ENCODE measurements at places on chromosomes 16 and 17. TPM values are rescaled to one million over a fixed set of nuclear protein-coding genes. Genes with fewer than 3 reads are reported as not detected.

DNA sequence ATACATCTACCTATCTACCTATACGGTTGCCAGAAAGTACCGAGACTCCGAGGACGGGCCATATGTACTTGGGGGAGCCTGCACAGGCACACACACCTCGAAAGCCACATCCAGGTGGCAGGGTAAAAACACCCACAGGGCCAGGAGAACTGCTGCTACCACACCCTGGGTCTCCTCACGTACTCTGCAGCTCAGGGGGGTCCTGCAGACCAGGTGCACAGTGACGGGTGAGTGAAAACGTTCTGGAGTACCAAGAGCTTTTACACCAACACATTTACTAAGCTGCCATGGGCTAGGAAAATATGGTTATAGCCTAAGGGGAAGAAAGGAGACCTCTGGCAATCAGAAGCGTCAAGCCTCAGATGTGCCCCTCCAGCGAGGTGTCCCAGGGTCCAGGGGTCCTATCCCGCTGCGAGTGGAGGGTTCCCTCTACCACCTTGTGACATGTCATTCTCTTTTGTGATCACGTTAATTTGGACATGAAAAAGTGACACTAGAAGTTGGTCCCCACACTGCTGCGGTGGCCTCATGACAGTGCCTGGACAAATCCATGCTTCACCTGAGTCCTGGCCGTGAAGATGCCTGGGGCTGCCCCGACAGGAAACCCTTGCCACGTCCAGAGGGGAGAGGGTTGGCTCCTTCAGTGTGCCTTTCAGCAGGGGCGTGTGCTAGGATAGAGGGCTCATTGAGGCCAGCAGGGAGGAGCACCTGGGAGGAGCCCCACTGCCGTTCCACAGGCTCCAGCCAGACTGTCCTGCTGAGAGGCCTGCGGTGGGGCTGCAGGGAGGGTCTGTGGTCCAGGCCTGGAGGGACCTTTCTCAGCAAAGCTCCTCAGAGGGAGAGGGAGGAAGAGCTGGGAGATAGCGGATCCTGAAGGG is 1.8 kb downstream of the CANT1 start:
- H3K4me1 ChIP-seq, result peaks cover 52% of the 10 kb centered on the region
- no peaks in the 10 kb centered on the region for H3K27me3 ChIP-seq
- H3K4me3 ChIP-seq, result peak overlapping the region; percentile 86

- H3K4me3 ChIP-seq, result no peak overlapping the region
- H3K4me1 ChIP-seq, result peaks cover 16% of the 10 kb centered on the region
- H3K36me3 ChIP-seq, result no peaks in the 10 kb centered on the region
- H3K27ac ChIP-seq, result no peak overlapping the region
These were observed 81.5 kb downstream of the SLC6A2 start for GRCh38 chr16:55737318-55737717.

DNA sequence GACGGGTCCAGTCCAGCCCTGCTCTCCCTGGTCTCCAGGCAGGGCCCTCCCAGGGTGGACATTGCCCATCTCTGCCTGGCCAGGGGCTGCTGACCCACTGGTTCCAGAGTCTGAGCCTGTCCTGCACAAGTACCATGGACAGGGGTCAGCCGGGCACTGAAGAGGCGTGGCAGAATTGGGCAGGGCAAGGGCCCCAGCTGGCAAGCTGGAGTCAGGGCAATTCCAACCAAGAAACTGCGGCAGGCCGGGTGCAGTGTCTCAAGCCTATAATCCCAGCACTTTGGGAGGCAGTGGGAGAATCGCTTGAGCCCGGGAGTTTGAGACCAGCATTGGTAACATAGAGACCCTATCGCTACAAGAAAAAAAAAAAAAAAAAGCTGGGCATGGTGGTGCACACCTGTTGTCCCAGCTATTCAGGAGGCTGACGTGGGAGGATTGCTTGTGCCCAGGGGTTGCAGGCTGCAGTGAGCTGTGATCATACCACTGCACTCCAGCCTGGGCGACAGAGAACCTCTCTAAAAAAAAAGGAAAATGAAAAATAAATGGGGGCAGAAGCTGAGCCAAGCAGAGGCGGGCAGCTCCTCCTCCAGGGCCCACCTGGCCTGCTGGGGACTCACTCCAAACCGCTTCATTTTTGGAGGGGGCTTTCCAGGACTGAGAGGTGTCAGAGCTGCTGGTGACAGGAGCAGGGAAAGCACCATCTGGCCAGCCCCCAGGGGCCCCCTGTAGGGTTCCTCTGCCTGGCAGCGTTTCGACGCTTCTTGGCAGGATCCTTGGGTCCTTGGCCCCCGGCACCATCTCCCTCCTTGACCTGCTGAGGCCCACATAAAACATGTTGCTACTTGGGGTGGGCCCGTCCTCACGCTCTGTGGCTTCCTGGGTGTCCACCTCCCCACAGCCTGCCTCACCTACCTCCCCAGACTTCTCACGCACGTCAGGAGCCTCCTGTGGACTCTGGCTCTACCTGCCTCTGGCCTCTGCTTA is 2.9 kb upstream of the MAFG start:
- no peak overlapping the region for H3K4me3 ChIP-seq
- H3K27me3 ChIP-seq, result no peaks in the 10 kb centered on the region
- no peaks in the 10 kb centered on the region for H3K36me3 ChIP-seq

DNA sequence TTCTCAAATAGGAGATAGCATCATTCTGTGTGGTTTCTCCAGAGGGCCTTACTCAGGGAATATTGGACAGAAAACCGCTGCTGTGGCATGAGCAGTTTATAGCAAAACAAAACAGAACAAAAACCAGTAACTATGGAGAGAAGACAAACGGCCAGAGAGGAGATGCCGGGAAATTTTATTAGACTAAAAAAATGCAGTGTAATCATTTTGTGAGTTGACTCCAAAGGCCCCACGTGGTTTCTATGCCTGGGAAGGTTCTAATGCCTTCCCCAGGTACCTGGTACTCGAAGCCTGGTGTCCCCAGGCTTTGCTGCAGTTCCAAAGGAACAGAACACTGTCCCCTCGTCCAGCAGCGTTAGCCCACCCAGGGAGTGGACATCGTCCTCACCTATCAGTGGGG is 12.9 kb upstream of the CACNG5 start:
- H3K4me3 ChIP-seq, result no peak overlapping the region
- H3K36me3 ChIP-seq, result no peaks in the 10 kb centered on the region
- no peak for DNase-seq
- H3K4me1 ChIP-seq, result no peaks in the 10 kb centered on the region
- peaks cover 2% of the 10 kb centered on the region for H3K27me3 ChIP-seq
- H3K27ac ChIP-seq, result no peak overlapping the region

SMIM22 gene
- 8.4 TPM for polyA plus RNA-seq

All from keratinocyte (primary cell).